Activated T-cell treated with anti-CD3 and anti-CD28 coated beads, Interleukin-2, amount 50 U/mL, for 72 hours (primary cell): ENCODE measurements at places on chromosomes 4 and X. TPM values are rescaled to one million over a fixed set of nuclear protein-coding genes. Genes with fewer than 3 reads are reported as not detected.

DNA sequence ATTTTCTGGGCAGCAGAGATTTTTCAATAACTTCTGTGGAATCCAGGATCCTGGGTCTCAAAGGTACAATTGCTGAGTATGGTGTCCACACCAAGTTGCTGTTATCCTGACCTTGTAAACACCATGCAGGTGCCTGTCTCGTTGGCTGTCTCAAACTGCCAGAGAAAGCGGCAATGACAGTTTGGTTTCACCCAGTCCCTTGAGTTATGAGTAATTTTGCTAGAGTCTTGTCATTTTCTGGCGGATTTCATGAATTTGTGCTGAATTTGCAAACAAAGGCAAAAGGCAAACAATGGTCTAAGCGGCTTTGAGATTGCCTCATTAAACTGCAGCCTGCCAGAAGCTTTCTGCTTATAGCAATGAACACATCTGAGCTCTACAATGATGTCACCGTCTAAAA lies 847.9 kb downstream of the RAB28 start:
- H3K27me3 ChIP-seq = peaks cover 12% of the 10 kb centered on the region
- peaks cover 2% of the 10 kb centered on the region for H3K36me3 ChIP-seq
- H3K27ac ChIP-seq = no peak overlapping the region
- no peaks in the 10 kb centered on the region for H3K4me1 ChIP-seq
- DNase-seq = no peak

The BST1 gene
- total RNA-seq = 0.65 TPM

GRCh38 chr4:76535603-76536372 lies 100.8 kb downstream of the SHROOM3 start:
- no peak overlapping the region for H3K4me3 ChIP-seq
- no peak for DNase-seq
- no peaks in the 10 kb centered on the region for H3K36me3 ChIP-seq
- no peak overlapping the region for H3K27ac ChIP-seq

DNA sequence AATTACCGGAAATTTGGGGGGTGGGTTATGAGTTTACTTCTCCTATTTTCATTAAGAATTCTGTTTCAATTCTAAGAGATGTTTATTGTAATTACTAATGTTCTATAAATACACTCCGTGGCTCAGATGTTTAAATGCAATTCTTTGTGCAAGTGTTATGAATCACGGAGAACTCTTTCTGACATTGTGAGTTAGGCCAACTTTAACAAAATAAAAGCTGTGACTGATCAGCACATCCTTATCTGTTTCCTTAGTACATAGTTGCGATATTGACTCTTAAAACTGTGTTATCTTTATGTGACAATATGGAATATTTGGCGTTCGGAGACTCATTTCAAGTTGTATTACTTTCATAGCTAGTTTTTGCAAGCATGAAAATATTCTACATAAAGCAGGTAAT lies 902 bp downstream of the KLHL4 start:
- H3K4me1 ChIP-seq = no peaks in the 10 kb centered on the region
- no peak for DNase-seq
- no peaks in the 10 kb centered on the region for H3K36me3 ChIP-seq
- no peak overlapping the region for H3K4me3 ChIP-seq

DNA sequence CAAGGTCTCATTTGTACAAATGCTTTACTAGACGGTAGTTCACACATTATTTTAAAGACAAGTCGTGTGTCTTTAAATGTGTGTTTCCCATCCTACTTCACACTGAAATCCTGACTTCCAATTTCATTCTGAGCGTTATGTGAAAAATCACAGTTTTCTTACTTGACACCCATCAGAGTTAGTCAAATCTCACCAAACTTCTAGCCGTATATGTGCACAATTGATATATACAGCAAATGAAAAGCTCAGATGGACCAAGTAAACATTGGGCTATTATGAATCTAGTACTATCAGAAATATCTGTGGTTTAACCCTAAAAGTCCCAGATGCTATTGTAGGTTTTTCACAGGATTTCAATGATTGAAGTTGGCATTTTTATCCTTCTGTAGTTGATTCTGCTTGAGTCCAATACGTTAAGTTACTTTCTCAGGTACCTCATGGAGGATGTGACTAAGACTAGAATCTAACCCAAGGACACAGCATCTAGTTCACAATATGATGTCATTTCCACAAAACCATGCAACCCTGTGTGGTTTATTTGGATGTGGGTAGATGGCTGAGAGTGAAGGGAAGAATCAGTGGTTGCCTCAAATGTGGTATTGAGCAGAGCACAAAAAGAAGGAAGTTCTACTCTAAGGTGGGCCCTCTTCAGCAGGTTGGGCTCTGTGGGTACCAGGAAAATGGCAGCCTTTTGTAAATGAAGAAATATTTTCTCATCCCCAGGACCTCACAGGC lies 22.1 kb upstream of the TRIM60 start:
- H3K4me3 ChIP-seq = peak overlapping the region; percentile 36
- H3K27me3 ChIP-seq = peaks cover 46% of the 10 kb centered on the region
- peaks cover 13% of the 10 kb centered on the region for H3K4me1 ChIP-seq
- no peaks in the 10 kb centered on the region for H3K36me3 ChIP-seq

GRCh38 chrX:39815631-39816030 lies 282.1 kb downstream of the BCOR start:
- no peaks in the 10 kb centered on the region for H3K36me3 ChIP-seq
- H3K27me3 ChIP-seq = peaks cover 27% of the 10 kb centered on the region
- H3K4me3 ChIP-seq = peak overlapping the region; percentile 56
- DNase-seq = peak; percentile 63

- H3K36me3 ChIP-seq = no peaks in the 10 kb centered on the region
- H3K27me3 ChIP-seq = peaks cover 10% of the 10 kb centered on the region
- H3K4me1 ChIP-seq = peaks cover 15% of the 10 kb centered on the region
- H3K4me3 ChIP-seq = no peak overlapping the region
Measured at GRCh38 chrX:23883737-23884354, 23.9 kb downstream of the APOO start.

DNA sequence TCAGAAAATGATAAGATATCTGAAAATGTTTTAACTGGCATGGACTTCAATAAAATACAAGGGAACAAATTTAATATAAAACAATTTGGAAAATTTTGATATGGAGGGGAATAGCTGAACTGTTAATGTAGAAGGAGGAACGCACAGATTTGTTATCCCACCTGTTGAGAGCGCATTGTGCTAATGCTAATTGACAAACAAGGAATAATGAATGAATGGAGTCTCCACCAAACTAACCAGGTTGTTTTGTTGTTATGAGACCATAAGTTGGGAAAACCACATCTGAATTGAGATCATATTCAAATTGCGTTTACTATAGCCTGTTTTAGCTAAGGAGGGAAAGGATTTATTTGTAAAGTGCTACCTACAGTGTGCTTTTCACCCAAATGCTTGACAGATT lies 195.6 kb downstream of the ADGRL3 start:
- H3K4me1 ChIP-seq = no peaks in the 10 kb centered on the region
- no peak overlapping the region for H3K4me3 ChIP-seq
- H3K27me3 ChIP-seq = no peaks in the 10 kb centered on the region
- DNase-seq = no peak

DNA sequence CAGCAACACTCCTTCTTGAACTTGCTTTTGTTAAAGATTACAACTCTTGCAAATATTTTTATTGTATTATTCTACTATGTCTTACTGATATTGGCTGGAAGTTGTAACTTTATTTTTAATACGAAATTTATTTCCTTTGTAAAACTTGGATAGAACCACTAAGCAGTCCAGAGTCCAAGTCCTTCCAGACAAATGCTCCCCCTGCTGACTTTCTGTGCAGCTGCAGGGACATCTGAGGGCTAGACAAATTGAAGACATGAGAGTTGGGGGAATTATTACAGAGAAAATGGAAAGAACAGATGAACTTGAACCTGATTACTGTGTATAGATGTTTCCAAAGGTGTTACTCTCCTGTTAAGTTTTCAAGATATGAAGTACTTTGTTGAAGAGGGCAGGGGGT lies 238.8 kb downstream of the GRIA3 start:
- no peaks in the 10 kb centered on the region for H3K36me3 ChIP-seq
- H3K4me3 ChIP-seq = no peak overlapping the region
- H3K4me1 ChIP-seq = no peaks in the 10 kb centered on the region
- no peak for DNase-seq

GRCh38 chr4:27763830-27764525 lies 903.3 kb downstream of the STIM2 start:
- DNase-seq = no peak
- no peak overlapping the region for H3K27ac ChIP-seq
- H3K36me3 ChIP-seq = no peaks in the 10 kb centered on the region
- no peaks in the 10 kb centered on the region for H3K27me3 ChIP-seq
- no peaks in the 10 kb centered on the region for H3K4me1 ChIP-seq

- H3K27me3 ChIP-seq = no peaks in the 10 kb centered on the region
- H3K4me3 ChIP-seq = no peak overlapping the region
- no peaks in the 10 kb centered on the region for H3K4me1 ChIP-seq
- no peak for DNase-seq
- no peaks in the 10 kb centered on the region for H3K36me3 ChIP-seq
Measured at GRCh38 chr4:20017070-20017776, 234.5 kb upstream of the SLIT2 start.

The SMIM43 gene
- total RNA-seq = not detected

DNA sequence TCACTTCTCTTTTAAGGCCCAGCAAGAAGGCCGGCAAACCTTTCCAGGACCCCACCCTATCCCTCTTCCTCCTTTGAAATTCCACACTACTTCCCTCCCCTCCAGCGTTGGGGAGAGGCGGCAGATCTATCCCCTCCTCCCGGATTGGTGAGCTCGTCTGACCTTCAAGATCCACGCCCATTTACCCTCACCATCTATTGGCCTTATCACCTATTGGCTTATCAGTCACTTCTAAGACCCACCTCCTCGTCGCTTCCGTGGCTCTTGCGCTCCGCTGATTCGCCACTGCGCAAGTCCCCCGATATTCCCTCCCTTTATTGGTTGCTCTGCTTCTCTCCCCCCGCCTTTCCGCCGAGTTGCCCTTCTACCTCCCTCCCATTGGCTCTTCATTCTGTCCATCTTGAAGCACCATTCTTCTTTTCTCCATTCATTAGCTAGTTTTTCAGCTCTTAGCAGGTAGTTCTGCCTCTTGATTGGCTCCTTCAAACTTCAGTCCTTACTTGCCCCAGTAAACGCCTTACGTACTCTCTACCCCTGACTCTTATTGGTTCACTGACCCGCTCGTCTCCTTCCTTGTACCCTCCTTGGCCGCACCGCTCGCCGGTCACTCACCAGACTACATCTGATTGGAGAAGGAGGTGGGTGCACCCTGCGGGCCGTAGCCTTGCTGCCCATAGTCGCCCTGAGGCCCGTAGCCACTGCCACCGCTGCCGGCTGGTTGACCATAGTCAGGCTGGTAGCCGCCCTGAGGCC lies 4.8 kb upstream of the PRICKLE3 start:
- H3K4me3 ChIP-seq = peak overlapping the region; percentile 90
- peaks cover 9% of the 10 kb centered on the region for H3K36me3 ChIP-seq
- peaks cover 9% of the 10 kb centered on the region for H3K27me3 ChIP-seq
- H3K4me1 ChIP-seq = peaks cover 43% of the 10 kb centered on the region

The IGSF1 gene
- total RNA-seq = not detected

The TSC22D3 gene
- 88.1 TPM for total RNA-seq

- DNase-seq = no peak
- H3K4me3 ChIP-seq = no peak overlapping the region
- H3K36me3 ChIP-seq = no peaks in the 10 kb centered on the region
- no peak overlapping the region for H3K27ac ChIP-seq
Measured at GRCh38 chr4:183248201-183248600, 71.9 kb downstream of the CLDN22 start.

The TMEM144 gene
- total RNA-seq = not detected

DNA sequence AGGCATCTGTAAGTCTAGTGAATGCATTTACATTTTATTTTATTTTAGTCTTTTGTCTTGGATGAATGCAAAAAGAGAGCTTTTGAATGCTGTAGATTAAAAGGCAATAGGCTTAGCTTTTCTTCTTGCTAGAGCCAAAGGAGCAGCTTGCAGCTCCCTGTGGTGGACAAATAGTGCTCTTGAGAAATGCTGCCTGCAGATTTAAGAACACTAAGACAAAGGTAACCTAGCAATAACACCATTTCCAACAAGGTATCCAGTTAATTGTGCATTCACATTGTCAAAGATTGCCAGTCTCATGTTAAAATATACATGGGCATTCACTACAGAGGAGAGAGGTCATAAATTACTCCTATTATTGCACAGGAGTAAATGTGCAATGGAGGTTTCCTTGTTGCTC lies 859.2 kb upstream of the PRKX start:
- DNase-seq = no peak
- no peak overlapping the region for H3K27ac ChIP-seq
- no peak overlapping the region for H3K4me3 ChIP-seq
- no peaks in the 10 kb centered on the region for H3K27me3 ChIP-seq
- no peaks in the 10 kb centered on the region for H3K36me3 ChIP-seq

The TENM3 gene
- not detected for total RNA-seq

The SHROOM3 gene
- 0.10 TPM for total RNA-seq

GRCh38 chr4:98150092-98150761 lies 7.0 kb upstream of the STPG2 start:
- DNase-seq = no peak
- H3K4me3 ChIP-seq = no peak overlapping the region
- H3K27me3 ChIP-seq = no peaks in the 10 kb centered on the region
- peaks cover 5% of the 10 kb centered on the region for H3K4me1 ChIP-seq

GRCh38 chr4:179095585-179096221 lies 1653.5 kb upstream of the AGA start:
- no peak for DNase-seq
- H3K27ac ChIP-seq = no peak overlapping the region
- H3K4me3 ChIP-seq = no peak overlapping the region
- H3K36me3 ChIP-seq = no peaks in the 10 kb centered on the region
- no peaks in the 10 kb centered on the region for H3K27me3 ChIP-seq
- H3K4me1 ChIP-seq = no peaks in the 10 kb centered on the region

- H3K4me1 ChIP-seq = no peaks in the 10 kb centered on the region
- no peak for DNase-seq
Measured at GRCh38 chrX:47158131-47158530, 13.1 kb downstream of the RBM10 start.

The FRMPD4 gene
- total RNA-seq = not detected

The NDNF gene
- 0.35 TPM for total RNA-seq
